ENCODE measurements at places on chromosomes 12 and 14.

- DNase-seq: no peak
These were observed 93.1 kb downstream of the PPM1H start for GRCh38 chr12:62841846-62842245.

GRCh38 chr12:70661466-70662161 lies 24.4 kb upstream of the PTPRB start:
- DNase-seq: no peak

DNA sequence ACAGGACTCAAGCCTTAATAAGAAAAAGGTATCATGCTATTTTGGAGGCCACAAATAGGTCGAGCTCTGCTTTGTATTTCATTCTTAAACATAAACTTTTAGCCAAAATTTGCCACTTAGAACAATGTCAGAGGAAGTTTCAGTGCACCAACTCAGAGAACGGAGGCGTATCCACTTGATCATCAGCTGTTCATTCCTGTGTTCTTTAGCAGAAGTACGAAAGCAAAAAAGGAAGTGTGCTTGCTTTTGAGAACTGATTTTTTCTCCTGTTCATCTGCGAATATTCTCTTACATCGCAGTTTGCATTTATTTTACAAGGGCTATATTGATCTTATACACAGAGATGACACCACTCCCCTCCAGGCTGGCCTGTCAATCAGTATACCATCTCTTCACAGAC lies 188.6 kb upstream of the SOX5 start:
- DNase-seq: no peak

GRCh38 chr12:95837240-95838038 lies 21.3 kb upstream of the SNRPF start:
- no peak for DNase-seq
